ENCODE measurements at places on chromosomes 4 and X. TPM values are rescaled to one million over a fixed set of nuclear protein-coding genes. Genes with fewer than 3 reads are reported as not detected.
A peak's percentile ranks its signal among the peaks of the same experiment; 100 is the strongest.

- DNase-seq: peak; percentile 94
These were observed at the start of gene MTM1 for GRCh38 chrX:150568320-150569154. Gene MTM1 (plus strand): TSS chrX:150568621. CDS start chrX:150592615, 23,994 bp downstream.

- DNase-seq: no peak
These were observed 8.7 kb downstream of the CITED1 start for GRCh38 chrX:72296991-72297390.

- no peak for DNase-seq
These were observed 119.1 kb upstream of the CNKSR2 start for GRCh38 chrX:21255032-21255618.

DNA sequence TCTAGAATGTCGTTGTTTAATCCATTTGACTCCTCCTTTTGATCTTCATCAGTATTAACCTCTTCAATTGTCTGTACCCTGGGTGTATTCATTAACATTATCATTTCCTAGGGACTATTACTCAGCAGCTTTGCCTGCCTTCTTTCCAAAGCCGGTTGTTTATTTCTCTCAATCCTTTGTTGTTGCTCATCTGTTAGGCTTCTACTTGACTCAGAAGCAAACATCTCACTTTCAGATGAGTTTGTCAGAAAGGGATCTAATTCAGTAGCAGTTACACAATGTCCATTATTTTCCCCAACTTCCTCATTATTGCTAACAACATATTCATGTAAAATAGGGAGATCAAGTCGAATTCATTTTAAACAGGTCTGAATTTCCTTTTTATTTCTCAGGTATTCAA, 22.1 kb upstream of the HSD17B10 start:
- no peak for DNase-seq

DNA sequence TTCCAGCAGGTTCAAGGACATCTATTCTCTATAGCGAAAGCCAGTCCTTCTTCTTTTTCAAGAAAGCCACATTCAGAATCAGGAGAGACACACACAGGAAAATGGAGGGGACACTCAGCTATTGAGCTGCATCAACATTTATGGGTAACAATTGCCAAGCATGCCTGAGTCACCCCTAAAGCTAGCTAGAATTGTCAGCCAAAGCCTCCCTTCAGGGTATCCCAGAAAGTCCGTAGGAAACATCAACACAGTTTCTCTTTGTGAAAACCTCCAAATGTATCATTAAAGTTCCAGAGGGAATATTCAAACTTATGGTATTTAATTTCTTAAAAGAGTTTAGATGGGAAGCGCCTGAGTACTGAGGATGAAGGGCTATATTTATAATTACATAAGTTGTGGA, 331.1 kb upstream of the SLC7A11 start:
- DNase-seq: no peak

DNA sequence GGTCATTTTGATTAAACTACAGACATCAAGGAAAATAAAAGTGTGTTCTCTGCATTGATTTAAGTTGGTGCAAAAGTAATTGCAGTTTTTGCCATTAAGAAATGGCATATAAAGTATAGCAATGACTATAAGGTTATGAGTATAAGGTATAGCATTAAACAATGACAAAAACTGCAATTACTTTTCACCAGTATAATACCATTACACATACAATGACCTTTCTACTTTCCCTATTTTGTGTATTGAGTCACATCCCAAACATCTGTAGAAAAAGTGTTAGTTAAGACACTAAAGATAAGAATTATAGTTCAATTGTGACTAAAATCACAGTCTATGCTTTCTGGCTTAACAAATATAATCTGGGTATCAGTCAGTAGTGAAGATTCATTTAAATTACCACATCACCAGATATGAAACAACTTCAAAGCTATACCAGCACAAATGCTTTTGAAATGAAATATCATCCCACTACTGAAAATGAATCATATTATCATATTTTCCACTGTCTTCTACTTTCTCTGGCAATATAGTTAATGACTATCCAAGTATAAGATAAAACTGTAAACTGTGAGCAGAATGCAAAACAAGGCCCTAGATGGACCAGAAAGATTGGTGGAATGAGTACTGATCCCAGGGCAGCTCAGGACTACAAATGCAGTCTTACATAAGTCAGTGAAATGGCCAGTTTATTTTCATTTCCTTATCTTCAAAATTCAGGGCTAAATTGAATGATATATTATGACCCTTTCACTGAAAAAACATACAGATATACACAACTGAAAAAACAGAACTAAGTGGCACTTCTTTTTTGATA, 241.1 kb downstream of the ANTXR2 start:
- no peak for DNase-seq

DNA sequence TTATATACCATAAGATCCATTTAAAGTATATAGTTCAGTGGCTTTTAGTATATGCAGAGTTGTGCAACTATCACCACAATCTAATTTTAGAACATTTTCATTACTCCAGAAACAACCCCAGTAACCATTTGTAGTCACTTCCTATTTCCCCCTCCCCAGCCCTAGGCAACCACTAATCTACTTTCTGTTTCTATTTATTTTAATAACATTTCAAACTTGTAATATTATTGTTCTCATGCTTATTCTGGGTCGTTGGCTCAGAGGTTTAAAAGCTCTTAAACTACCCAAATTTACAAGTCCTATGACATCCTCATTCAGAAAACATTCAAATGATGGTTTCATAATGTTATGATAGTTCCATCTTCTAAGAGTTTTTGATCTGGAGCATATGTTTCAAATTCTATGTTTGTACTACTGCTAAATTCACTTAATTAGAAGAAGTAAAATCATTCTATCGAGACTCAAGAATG, 18.4 kb downstream of the XIAP start:
- no peak for DNase-seq

GRCh38 chr4:160265836-160266235, 1163.0 kb downstream of the RAPGEF2 start:
- DNase-seq: no peak

DNA sequence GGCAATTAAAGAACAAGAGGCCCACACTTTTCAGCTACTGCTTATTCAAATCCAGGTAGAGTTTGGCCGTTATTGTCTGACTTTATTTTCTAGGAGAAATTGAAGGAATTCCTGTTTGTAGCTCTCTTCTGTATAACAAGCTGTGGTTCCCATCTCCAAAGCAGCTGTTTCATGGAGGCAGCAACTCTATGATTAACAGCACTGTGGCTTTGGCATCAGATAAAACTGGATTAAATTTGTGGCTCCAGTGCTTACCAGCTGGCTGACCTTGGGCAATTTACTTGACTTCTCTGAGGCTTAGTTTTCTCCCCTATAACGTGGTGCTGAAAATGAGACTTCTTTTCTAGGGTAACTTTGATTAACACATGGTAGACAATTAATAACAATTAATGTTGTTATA, 28.1 kb downstream of the SLC30A9 start:
- no peak for DNase-seq

SLC25A53 gene
- 12.6 TPM for total RNA-seq

HMGN5 gene
- total RNA-seq: 0.40 TPM

SERPINA7 gene
- total RNA-seq: not detected

DDX53 gene
- not detected for total RNA-seq

CYTL1 gene
- total RNA-seq: 1.5 TPM

All from HT1080 (cell line).